ENCODE measurements at places on chromosomes 7 and 10. TPM values are rescaled to one million over a fixed set of nuclear protein-coding genes. Genes with fewer than 3 reads are reported as not detected.

GRCh38 chr7:97770850-97771249 lies 39.0 kb downstream of the TAC1 start:
- no peak for DNase-seq

- no peak for DNase-seq
Observed at GRCh38 chr10:43931308-43931930, 282.7 kb upstream of the ZNF32 start.

GRCh38 chr7:67452516-67453026 lies 455.9 kb downstream of the TYW1 start:
- DNase-seq: no peak

The KLF14 gene
- not detected for total RNA-seq

GRCh38 chr7:128915841-128916642 lies 5.5 kb upstream of the KCP start:
- DNase-seq: no peak

- DNase-seq: no peak
Observed at GRCh38 chr7:35253710-35254495, at the start of gene TBX20. TSS of gene TBX20 (minus strand) at chr7:35254100. CDS start at chr7:35253620, 480 bp downstream.

DNA sequence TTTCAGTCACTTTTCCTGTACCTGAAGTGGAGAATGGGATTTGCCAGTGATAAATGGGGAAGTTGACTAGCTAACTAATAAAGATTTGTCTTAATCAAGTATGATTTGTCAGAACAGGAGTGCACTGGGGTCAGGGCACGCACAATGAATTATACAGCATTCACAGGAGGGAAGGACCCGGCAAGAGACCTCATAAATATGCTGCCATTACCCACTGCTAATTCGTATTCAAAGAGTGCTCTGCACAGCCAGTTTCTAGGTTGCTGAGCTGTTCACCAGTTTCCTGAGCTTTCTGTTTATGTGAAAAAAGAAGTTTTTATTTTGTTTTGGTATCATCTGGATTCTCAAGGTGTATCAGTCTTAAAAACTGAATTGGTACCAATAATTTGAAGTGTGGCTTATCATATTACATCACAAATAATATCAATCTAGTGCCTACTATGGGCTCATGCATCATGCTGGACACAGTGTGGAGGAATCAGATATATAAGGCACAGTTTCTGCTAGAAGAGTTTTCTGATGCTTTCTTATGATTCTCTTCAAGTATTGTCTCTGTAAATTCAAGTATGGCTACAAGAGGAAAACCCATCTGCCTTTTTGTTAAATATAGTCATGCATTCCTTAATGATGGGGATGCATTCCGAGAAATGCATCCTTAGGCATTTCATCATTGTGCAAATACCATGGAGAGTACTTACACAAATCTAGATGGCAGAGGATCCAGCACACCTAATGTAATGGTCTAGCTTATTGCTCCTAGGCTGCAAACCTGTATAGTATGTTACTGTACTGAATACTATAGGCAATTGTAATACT lies 202.2 kb downstream of the VTI1A start:
- DNase-seq: no peak
